Stimulated activated CD4-positive, alpha-beta T cell treated with anti-CD3 and anti-CD28 coated beads, Interleukin-1b, Interleukin-23, amount 100 ng/mL, for 1 hour (primary cell): ENCODE measurements at places on chromosomes 4 and X.

- DNase-seq = no peak
These were observed 1253.8 kb downstream of the C4orf33 start for GRCh38 chr4:130349745-130350144.

- no peak for DNase-seq
These were observed 37.3 kb upstream of the GUCY1A1 start for GRCh38 chr4:155629183-155629825.

GRCh38 chr4:19256823-19257222 is 994.9 kb upstream of the SLIT2 start:
- no peak for DNase-seq

DNA sequence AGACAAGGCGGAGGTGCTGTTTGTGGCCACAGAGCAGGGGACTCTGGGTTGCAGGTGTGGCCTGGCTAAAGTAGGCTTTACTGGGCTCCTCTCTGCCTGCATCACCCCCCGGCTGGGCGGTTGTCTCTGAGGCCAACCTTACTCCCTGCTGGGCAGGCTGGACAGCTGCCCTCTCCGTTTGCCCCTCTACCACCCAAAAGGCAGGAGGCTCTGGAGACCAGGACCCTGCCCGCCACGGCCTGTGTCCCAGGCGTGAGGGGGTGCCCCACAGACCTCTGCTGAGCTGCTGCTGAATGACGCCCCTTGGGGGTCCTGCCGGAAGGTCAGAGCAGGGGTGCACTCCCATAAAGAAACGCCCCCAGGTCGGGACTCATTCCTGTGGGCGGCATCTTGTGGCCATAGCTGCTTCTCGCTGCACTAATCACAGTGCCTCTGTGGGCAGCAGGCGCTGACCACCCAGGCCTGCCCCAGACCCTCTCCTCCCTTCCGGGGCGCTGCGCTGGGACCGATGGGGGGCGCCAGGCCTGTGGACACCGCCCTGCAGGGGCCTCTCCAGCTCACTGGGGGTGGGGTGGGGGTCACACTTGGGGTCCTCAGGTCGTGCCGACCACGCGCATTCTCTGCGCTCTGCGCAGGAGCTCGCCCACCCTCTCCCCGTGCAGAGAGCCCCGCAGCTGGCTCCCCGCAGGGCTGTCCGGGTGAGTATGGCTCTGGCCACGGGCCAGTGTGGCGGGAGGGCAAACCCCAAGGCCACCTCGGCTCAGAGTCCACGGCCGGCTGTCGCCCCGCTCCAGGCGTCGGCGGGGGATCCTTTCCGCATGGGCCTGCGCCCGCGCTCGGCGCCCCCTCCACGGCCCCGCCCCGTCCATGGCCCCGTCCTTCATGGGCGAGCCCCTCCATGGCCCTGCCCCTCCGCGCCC is 920 bp downstream of the HTT-AS start:
- no peak for DNase-seq

- no peak for DNase-seq
These were observed 177.3 kb downstream of the BANK1 start for GRCh38 chr4:101967697-101968346.

DNA sequence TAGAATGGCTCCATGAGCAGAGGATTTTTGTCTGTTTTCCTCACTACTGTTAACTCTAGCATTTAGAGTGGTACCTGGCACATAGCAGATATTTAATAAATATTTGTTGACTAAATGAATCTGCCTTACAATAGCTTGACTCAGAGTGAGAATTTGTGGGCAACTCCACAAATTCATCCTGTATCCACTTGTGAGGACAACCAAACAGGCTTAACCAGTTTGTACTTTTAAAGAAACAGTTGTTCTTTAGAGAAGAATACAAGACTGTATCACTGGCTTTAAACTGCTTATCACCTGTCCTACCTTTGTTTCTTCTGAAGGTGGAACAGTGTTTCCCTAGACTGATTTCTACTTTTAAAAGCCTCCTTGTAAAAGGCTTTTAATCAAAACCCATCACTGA is 141.3 kb upstream of the SH3RF1 start:
- DNase-seq = no peak

DNA sequence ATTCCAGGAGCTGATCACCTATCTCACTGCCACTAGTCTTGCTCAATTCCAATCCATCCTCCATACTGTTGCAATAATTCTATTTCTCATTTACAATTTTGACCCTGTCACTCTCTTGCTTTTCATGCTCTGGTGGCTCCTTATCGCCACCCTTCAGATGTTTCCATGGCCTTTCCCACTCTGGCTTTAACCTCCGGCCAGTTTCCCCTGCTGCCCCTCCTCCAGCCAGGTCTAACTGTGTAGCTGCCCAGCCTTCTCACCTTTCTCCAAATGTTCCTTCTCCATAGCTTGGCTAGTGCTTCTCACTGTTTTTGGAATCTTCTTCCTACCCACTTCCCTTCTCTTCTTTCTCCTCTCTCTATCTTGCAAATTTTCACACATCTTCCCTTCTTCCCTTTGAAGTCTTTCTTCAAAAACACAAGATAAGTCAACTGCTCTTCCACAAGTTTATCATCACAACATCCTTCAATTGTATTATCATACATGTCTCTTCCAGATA is 153.8 kb downstream of the COL25A1 start:
- no peak for DNase-seq

DNA sequence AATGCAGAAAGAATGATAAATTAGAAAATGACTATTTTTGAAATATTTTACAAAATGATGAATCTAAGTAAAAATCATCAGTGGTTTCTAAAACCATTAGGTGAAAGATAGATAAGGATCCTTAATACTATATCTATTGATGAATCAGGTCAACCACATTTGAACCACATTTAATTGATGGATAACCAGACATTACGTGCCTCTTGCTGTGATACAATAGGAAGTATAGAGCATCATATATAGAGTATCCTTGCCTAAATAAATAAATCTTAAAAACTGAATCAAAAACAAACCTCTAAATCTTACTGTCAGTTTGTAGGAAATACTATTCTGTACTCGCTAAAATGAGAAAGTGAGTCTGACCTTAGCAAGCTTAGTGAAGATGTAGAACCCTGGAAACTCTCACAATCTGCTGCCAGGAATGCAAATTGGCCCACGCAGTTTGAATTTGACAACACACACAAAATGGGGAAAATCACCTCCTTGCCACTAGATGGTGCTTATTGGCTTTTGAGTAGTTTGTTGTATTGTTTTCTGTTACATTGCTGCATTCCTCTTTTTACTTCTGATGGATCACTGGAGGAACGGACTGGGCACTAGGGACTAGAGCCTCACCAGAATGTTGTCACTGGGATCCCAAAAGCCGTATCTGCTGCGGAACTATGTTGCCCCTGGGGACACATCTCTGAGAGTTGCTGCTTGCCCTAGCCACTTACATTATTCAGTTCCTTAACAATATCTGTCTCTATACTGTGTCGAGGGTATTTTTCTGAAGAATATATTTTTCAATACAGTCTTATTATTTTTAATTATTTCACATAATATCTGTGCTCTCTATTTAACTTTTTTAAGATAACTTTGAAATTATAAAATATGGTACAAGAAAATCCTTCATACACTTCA is 25.4 kb upstream of the SLAIN2 start:
- no peak for DNase-seq

DNA sequence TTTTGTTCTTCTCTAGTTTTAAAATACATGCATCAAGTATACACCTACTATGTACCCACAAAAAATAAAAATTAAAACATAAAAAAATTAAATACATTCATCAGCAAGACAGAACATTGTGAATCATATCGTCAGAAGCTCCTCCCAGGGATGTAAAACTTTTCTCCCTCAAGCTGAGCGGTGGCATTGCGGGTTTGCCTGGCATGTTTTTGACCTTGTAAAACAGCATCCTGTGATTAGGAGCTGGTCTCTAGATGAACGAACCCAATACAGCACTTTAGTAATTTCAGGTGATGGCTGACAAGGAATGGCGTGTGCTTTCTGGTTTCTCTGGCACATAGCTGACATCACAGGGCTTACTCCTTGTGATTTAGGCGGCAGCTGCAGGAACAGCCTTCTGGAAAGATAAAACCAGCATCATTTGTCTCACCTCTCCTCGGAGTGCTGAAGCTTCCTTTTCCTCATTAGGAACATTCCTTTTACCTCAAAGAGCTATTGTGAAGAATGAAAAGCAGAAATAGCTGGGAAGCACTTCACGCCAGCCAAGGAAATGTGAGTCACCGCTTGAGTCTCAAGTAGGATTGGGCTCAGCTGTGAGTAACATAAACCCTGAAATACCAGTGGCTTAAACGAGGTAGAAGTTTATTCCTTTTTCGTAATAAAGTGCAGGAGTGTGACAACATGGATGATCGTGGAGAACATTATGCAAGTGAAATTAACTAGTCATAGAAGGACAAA is 44.3 kb downstream of the NYX start:
- DNase-seq = no peak

DNA sequence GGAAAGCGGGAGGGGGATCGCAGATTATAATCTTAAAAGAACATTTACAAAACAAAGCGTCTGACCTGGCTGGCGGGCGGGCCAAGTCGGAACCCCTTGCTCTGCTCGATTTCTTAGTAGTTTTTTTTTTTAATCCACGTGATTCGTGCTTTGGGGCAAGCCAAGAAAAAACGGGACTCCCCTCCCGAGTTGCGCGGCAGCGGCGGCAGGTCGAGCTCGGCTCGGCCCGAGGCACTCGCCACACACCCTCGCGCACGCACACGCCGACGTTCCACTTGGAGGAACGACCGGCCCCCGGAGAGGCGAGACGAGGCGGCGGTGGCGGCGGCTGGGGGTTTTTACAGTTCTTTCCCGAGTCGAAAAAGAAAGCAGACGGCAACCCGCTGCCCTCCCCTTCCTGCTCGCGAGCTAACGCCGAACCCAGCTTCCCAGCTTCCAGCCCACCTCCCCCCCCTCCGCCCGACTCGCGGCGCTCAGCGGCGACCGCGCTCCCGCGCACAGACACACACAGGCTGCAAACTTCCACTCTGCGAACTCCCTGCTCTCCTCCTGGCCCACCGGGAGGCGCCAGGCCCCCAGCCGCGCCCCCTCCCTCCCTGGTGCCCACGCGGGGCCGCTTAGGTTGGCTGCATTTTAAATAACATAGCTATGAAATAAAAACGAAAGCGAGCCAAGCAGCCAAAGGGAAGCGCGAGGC is 1.2 kb downstream of the BCOR start:
- DNase-seq = no peak

- no peak for DNase-seq
These were observed 67.6 kb upstream of the TMEM150C start for GRCh38 chr4:82629238-82630000.

GRCh38 chrX:37684426-37684825 is 1.2 kb upstream of the XK start:
- no peak for DNase-seq

DNA sequence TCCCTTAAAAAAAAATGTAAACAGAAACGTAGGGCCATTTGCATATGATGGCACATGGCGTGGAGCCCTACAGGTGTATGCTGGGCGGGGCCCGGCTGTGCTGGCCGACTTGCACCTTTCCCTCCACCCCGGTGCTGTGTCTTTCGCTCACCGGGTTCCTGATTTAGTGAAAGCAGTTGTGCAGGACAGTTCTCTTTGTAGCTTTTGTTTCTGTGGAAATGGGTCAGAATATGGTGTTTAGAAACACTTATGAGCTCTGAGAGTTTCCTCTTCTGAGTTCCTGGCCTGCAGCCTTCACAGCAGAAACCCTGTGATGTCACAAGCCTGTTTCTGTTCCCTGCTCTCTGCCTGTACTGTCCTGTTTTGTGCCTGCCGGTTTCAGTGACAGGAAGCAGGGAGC is 22.5 kb upstream of the MSANTD1 start:
- DNase-seq = no peak

DNA sequence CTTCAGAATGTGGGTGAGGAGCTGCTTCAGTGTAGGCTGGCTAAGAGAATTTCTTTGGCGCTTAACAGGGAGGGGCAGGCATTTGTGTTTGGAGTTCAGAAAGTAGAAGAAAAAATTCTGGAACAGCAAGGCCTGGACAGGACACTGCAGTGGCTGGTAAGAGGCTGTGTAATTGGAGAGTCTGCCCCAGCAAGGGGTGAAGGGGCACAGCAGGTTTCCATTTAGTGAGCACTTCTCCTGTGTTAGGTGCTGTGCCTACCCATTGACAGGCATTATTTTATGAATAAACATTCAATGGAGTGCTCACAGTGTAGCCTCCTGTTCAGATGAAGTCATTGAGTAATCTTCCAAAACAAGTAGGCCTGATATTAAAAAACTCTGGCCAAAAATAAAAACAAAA is 10.7 kb upstream of the CPE start:
- DNase-seq = no peak

GRCh38 chr4:9916346-9916745 is 105.0 kb downstream of the SLC2A9 start:
- DNase-seq = no peak

DNA sequence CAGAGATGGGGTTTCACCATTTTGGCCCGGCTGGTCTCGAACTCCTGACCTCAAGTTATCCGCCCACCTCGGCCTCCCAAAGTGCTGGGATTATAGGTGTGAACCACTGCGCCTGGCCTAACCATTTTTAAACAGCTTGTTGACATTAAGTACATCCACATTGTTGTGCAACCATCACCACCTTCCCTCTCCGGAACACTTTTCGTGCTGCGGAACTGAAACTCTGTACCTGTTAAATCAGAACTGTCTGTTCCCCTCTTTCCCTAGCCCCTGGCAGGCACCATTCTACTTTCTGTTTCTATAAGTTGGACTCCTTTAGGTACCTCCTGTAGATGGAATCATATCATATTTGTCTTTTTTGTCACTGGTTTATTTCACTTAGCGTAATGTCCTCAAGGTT is 9.5 kb downstream of the FHDC1 start:
- DNase-seq = no peak

GRCh38 chr4:113700602-113701150 is 60.9 kb downstream of the CAMK2D start:
- DNase-seq = no peak

DNA sequence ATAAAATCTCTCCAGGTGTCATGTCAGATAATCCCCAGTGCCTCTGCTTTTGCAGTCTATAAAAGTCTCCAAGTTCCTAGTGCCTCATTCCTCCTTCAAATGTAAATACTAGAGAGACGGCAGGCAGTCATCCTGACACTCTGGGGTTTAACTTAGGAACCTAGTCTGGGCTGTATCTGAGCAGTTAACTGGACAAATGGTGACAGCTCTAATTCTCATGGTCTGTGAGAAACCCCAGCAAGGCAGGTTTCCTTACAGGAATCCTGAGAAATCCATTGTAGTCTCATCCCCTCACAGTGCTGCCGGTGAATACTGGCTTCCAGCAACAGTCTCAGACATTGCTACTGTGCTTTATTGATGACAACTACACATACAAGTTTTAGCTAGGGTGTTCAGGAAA is 246.8 kb downstream of the SNCA start:
- DNase-seq = no peak
